ENCODE measurements at places on chromosomes 3 and 15. TPM values are rescaled to one million over a fixed set of nuclear protein-coding genes. Genes with fewer than 3 reads are reported as not detected.

DNA sequence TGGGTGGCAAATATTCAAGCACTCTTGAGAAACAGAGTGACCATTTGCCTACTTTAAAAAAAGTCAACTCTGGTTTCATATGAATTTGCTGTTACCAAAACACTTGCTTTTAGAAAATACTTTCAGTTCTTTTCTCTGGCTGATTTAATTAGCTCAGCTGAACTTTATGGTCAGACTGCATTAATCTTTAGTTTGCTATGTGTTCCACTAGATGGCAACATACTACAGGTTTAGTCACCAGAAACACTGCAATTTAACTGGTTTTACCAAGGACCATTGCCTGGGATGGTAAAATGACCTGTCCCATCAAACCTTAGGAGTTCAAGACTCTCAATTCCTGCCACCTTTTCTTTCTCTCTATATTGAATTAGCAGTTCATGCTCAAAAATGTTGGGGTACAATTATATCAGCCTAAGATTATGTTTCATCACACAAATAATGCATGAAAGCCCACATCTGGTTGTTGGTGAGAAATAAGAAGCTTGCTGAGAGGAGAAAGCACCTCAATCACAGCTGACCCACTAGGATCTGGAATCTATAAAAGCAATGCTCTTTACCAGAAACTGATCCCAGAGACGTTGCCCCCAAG lies 14.2 kb downstream of the EIF4E3 start:
- no peak for DNase-seq

- DNase-seq, result no peak
Measured at GRCh38 chr15:60396958-60397771, 621 bp downstream of the ANXA2 start.

DNA sequence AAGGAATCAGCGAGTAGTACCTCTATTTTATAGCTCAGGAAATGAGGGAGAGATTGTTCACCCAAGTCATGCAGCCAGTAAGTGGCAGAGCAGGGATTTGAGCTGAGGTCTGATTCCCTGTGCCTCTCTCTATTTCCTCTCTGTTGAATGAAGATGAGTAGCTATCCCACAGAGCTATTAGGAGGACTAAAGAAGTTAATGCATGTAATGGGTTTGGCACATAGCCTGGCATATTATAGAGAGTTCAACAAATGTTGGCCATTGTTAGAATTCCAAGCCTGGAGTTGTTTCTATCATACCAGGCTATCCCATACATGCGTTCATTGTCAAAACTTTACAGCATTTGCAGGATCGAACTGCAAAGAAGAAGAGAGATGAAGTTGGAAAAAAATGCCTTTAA lies 21.8 kb upstream of the KLHL6 start:
- no peak for DNase-seq

DNA sequence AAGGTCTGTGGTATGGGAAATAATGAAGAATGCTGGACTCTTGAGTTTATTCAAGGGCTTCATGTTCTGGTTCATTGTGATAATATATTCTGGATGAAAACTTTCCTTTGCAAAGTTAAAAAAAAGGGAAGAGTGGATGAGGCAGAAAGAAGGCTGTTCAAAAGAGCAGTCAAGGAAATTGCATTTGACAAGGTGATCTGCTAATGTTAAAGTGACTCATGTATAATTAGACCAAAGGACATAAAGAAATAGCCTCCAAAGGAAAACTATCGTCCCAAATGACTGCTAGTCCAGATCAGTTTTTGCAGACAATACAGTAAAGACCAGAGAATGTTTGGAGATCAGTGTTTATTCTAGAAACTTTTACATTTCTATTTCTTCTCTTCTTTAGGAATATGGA lies 9.8 kb downstream of the TMEM108 start:
- DNase-seq, result no peak

- DNase-seq, result no peak
Measured at GRCh38 chr3:60053526-60054265, 1003.9 kb upstream of the CFAP20DC start.

DNA sequence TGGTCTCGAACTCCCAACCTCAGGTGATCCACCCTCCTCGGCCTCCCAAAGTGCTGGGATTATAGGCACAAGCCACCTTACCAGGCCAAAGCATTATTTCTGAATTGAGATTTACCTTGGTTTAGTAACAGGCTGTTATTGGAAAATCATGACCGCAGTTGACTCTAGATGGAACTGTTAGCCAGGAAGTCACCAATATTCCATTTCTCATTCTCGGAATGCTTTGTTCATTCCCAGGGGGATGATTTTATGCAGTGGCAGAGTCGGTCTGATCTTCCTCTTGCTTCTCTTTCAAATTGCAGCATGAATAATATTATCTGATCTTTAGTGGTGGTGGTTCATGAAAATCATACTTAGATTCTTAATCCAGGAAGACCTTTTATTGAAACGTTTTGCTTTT lies 195.5 kb upstream of the MBNL1 start:
- no peak for DNase-seq

GRCh38 chr3:17795711-17796110 lies 53.3 kb upstream of the TBC1D5 start:
- DNase-seq, result no peak

- peak; percentile 65 for DNase-seq
Measured at GRCh38 chr3:49173116-49173791, 1.9 kb downstream of the KLHDC8B start.

DNA sequence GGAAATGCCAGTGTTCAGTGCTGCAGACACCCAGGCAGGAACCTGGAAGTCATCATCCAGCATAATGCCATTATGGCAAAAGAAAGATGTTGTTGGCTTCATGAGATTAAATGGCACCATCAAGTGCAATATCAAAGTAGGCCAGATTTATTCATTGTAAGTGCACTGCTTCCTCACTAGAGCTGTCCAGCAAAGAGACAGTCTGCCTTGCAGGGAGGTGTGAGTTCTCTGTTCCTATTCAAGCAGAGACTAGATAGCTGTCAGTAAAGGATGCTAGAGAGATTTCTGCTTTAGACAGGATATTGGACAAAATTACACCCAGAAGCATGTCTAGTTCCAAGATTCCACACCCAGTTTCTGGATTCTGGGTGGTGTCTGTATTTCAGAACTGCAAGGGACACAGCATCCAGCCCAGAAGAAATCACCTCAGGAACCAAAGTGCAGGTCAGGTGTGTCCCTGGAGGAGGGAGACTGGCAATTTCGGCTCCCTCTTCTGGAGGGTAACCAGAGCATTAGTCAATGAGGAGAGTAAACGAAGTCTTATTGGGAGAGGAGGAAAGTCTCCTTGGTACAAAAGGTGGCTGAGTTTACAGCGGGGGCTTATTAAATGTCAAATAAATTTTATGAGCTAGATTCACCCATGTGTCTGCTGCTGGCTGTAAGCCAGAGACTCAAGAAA lies 377.3 kb downstream of the EPHB1 start:
- no peak for DNase-seq

- no peak for DNase-seq
Measured at GRCh38 chr15:59321000-59321689, 51.5 kb downstream of the MYO1E start.

DNA sequence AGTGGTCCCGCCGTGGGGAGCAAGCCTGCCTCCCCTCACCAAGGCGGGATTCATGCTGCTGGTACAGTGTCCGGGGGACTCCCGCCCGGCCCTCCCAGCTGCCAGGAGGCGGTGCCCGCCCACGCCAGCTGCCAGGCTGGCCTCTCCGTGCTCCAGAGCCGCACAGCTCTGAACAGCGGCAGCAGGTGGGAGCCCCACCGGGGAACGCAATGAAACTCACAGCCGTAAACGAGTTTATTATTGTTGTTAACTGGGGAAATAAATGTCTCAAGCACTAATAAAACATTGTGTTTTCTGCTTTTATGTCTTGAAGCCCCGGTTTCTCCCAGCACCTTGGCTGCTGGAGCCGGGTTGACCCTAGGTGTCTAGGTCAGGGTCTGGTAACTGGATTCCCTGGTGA lies 317.7 kb upstream of the TLE3 start:
- no peak for DNase-seq

DNA sequence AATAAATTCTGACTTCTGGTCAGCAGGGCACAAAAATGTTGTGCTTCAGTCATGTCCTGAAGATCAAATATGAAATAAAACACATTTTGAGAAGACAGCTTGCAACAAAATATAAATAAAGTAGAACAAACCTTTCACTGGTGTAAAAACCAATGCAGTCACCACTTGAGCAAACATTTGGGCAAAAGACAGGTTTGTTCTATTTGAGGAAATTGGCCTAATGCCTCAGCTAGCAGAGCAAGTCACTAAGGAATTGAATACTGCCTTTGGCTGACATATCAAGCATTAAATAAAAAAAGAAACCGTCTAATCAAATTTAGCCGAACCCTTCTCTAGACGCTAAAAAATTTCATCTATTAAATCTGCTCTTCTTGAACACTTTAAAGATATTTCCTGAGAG lies 475.4 kb upstream of the CNTN3 start:
- no peak for DNase-seq

- no peak for DNase-seq
Measured at GRCh38 chr3:111548092-111548491, 6.1 kb downstream of the CD96 start.

The MKRN2OS gene
- 1.3 TPM for polyA plus RNA-seq

The CLDN18 gene
- polyA plus RNA-seq, result 0.98 TPM

The PGBD4 gene
- polyA plus RNA-seq, result 1.9 TPM

The ITGA11 gene
- 4.4 TPM for polyA plus RNA-seq

The GHRL gene
- 4.3 TPM for polyA plus RNA-seq

The ZPLD1 gene
- 0.45 TPM for polyA plus RNA-seq

The P2RY14 gene
- polyA plus RNA-seq, result 0.90 TPM

The ROPN1 gene
- 0.36 TPM for polyA plus RNA-seq

All from right renal pelvis (tissue), 4 donors.